Hepatocyte (in vitro differentiated cells): ENCODE measurements at places on chromosomes 12 and 14. TPM values are rescaled to one million over a fixed set of nuclear protein-coding genes. Genes with fewer than 3 reads are reported as not detected.
A peak's percentile ranks its signal among the peaks of the same experiment; 100 is the strongest.

DNA sequence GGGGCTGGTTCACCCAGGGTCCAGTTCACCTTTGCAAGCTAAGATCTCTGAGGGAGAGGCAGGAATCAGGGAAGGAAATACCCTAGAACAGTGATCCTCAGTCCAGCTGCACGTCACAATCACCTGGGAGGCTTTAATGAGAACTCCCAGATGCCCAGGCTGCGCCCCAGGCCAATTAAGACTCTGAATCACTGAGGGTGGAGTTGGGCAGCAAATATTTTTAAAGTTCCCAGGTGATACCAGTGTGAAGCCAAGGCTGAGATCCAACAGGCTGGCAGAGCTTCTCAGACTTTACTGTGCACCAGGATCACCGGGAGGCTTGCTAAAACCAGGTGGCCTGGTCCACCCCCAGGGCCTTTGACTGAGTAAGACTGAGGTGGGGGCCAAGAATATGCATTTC, 23.8 kb downstream of the MYL2 start:
- no peak overlapping the region for H3K4me3 ChIP-seq
- DNase-seq: no peak
- H3K36me3 ChIP-seq: no peaks in the 10 kb centered on the region
- H3K27me3 ChIP-seq: no peaks in the 10 kb centered on the region

The SLCO1B1 gene
- 3.4 and 8.9 TPM in 2 replicates for polyA plus RNA-seq

DNA sequence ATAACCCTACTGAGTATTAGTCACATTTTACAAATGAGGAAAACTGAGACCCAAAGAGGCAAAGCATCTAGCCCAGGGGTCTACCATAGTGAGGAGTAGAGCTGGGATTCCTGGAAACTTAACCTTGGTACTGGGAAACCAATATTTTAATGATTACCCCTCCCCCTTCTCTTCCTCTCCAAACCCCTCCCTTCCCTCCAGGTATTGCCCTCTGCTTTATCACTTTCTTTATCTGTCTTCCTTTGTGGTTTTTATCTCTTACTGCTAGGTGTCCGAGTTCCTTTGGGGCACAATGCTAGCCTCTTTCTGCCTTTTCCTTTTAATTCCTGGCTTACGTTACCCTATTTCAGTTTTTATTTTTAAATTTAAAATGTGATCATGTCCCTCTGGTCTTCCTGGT, 2.8 kb downstream of the GABARAPL1 start:
- H3K4me3 ChIP-seq: peak overlapping the region; percentile 11
- no peaks in the 10 kb centered on the region for H3K36me3 ChIP-seq
- no peaks in the 10 kb centered on the region for H3K27me3 ChIP-seq

- DNase-seq: no peak
- H3K4me3 ChIP-seq: no peak overlapping the region
- no peaks in the 10 kb centered on the region for H3K27me3 ChIP-seq
- H3K36me3 ChIP-seq: no peaks in the 10 kb centered on the region
- no peaks in the 10 kb centered on the region for H3K4me1 ChIP-seq
- no peak overlapping the region for H3K27ac ChIP-seq
Observed at GRCh38 chr14:66701813-66702212, 193.9 kb downstream of the GPHN start.

DNA sequence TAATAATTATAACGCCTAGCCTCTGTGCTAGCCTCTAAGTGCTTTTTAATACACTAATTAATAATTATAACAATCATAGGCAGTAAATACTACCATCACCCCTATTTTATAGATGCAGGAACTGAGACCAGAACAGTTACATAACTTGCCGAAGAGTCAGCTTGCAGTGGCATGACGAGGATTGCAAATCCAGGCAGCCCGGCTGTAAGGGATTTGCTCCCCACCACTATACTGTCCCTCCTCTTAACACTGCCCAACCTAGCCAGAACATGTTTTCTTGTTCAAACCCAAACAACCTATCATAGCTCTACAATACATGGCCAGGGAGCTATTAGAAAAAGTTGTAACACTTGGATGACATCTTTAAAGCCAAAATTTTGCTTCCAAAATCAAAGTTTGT, 33.9 kb upstream of the VASH1 start:
- no peaks in the 10 kb centered on the region for H3K36me3 ChIP-seq
- H3K4me3 ChIP-seq: no peak overlapping the region
- no peak for DNase-seq
- H3K4me1 ChIP-seq: no peaks in the 10 kb centered on the region
- no peak overlapping the region for H3K27ac ChIP-seq
- H3K27me3 ChIP-seq: peaks cover 4% of the 10 kb centered on the region

The SCNN1A gene
- 28.4 and 30.0 TPM in 2 replicates for polyA plus RNA-seq

DNA sequence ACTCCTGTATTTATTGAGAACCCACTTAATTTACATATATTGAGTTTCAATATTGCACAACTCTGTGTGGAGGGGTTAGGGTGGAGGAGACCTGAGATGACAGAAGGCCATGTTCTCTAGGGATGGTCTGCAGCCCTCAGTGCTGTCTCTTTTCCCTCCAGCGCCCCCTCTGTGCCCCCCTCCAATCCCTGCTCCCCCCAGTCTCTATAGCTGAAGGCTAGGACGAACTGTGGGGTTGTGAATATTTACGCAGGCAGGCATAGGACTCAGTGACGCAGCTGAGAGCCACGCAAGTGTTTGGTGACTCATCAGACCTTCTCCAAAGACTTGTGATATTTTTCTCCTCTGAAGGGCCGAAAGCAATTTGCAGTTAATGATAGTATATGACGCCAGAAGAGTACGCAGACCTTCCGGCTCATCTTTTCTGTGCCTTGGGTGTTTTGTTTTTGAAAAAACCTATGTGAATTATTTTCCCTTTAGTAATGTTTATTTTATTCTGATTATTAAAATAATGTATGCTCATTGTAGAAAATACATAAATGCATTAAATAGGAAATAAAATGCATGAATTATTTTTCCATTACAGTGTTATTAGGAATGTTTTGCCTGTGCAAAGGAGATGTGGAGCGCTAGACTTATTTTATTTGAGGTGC, 85.3 kb downstream of the SLC25A47 start:
- H3K36me3 ChIP-seq: no peaks in the 10 kb centered on the region
- peaks cover 26% of the 10 kb centered on the region for H3K4me1 ChIP-seq
- peak; percentile 82 for DNase-seq
- H3K4me3 ChIP-seq: no peak overlapping the region
- peak overlapping the region; percentile 78 for H3K27ac ChIP-seq

- no peak overlapping the region for H3K4me3 ChIP-seq
- H3K36me3 ChIP-seq: no peaks in the 10 kb centered on the region
- DNase-seq: peak; percentile 46
- H3K27me3 ChIP-seq: no peaks in the 10 kb centered on the region
- peaks cover 5% of the 10 kb centered on the region for H3K4me1 ChIP-seq
Observed at GRCh38 chr12:41293011-41293410, 104.9 kb downstream of the PDZRN4 start.

The TMEM132D gene
- 1.0 and 2.0 TPM in 2 replicates for polyA plus RNA-seq

GRCh38 chr14:89721956-89722355, 232.6 kb downstream of the EFCAB11 start:
- H3K27me3 ChIP-seq: no peaks in the 10 kb centered on the region
- H3K27ac ChIP-seq: no peak overlapping the region
- H3K4me1 ChIP-seq: peaks cover 9% of the 10 kb centered on the region
- no peak overlapping the region for H3K4me3 ChIP-seq
- DNase-seq: no peak

DNA sequence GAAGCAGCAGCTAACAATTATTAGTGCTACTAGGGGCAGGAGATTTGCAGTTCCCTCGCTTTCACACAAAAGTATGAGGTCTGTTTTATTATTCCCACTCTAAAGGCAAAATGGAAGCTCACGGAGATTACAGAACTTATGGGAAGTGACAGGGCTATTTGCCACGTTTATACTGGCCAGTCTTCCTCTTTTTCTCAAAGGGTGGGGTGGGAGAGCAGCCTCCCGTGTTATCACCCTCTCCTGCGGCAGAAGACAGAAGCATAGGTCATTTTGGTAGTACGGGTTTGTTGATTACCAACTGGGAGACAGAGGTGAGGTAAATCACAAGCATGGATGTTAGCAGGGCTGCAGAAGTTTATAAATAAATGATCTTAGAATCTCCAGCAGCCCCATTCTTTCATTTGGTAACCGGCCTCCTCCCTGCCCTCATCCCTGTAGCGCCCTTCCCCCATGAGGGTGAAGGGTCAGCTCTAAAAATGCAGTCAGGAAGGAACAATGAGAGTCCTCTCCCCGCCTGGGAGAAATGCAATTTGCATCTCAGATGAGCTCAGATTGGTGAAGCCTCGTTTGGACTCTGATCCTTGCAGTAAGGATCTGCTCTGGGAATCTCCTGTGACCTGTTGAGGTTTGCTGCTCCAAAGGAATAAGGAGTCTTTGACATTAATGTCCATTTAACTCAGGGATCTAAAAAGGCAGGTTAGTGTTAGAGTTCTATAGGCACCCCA, 44.7 kb upstream of the SINHCAF start:
- peaks cover 21% of the 10 kb centered on the region for H3K4me1 ChIP-seq
- H3K27ac ChIP-seq: peak overlapping the region; percentile 97
- DNase-seq: peak; percentile 77
- no peaks in the 10 kb centered on the region for H3K36me3 ChIP-seq

DNA sequence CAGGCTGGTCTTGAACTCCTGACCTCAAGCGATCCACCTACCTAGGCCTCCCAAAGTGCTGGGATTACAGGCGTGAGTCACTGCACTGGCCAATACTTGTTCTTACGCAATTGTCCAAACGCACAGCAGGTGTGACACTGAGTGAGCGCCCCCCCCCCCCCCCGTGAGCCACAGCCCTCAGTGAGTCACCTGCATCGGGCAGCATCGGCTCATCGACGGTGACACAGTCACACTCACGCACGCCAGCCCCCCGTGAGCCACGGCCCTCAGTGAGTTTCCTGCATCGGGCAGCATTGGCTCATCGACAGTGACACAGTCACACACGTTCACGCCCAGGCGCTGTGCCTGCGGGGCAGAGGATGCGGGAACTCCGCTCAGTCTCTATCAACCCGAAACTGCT, 42.5 kb downstream of the GALNT9 start:
- H3K27ac ChIP-seq: no peak overlapping the region
- no peak for DNase-seq
- H3K27me3 ChIP-seq: peaks cover 23% of the 10 kb centered on the region
- no peaks in the 10 kb centered on the region for H3K36me3 ChIP-seq
- H3K4me3 ChIP-seq: no peak overlapping the region

The TEX52 gene
- polyA plus RNA-seq: not detected in 2 replicates

GRCh38 chr12:93921521-93921920, 226.9 kb upstream of the PLXNC1 start:
- DNase-seq: no peak
- H3K36me3 ChIP-seq: no peaks in the 10 kb centered on the region
- no peak overlapping the region for H3K4me3 ChIP-seq
- H3K4me1 ChIP-seq: no peaks in the 10 kb centered on the region

DNA sequence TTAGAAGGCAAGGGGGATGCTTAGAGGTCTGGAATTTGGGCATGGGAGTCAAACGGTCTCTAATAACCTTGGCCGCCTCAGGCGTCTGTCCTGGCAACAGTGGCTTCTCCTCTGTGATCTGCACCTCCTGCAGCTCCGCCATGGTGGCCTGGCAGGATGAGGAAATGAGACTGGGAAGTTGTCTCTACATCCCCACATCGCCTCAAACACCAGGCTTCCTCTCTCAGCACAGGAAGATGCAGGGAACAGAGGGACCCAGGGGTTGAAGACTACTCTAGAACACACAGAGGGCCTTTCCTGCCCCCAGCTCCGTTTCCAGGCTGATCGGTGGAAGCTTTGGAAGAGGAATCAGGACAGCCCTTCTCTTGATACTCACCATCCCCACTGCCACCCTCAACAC, 1.7 kb downstream of the NDRG2 start:
- DNase-seq: no peak
- H3K36me3 ChIP-seq: no peaks in the 10 kb centered on the region
- H3K27me3 ChIP-seq: no peaks in the 10 kb centered on the region
- H3K4me3 ChIP-seq: no peak overlapping the region
- peaks cover 16% of the 10 kb centered on the region for H3K4me1 ChIP-seq
- no peak overlapping the region for H3K27ac ChIP-seq

DNA sequence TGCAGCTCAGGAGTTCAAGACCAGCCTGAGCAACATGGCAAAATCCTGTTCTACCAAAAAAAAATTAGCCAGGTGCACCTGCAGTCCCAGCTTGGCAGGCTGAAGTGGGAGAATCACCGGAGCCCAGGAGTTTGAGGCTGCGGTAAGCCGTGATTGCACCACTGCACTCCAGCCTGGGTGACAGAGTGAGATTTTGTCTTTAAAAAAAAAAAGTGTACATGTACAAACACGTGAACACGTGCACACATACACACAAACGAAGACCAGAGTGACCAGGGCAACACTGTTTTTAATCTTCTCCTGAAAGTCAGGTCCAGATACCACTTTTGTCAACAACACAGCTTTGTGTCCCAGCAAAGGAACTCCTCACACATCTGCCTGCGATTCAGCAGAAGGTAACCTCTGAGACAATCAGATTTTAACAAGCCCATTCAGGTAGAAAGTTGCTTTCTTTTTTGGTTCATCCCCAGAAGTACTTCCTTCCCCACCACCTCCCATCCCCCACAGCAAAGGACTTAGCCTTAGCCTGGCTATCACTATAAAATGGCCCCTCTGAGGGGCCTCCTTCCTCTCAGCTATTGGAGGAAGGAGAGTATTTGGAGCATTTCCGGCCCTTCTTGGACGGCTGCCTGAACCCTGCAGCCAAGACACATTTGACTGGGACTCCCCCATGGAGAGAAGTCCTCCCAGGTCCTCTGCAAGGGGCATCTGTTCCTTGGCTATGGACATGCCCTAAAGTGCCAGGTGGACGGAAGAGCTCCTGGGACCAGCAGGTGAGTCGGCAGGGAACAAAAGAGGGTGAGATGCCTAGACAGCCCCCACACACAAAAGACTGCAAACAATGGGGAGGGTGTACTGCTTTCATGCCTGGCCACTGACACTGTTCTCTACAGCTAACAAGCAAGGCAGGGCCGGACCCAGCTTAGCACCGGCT, 9.8 kb downstream of the CTDSP2 start:
- H3K27ac ChIP-seq: peak overlapping the region; percentile 71
- H3K4me1 ChIP-seq: peaks cover 95% of the 10 kb centered on the region
- H3K36me3 ChIP-seq: no peaks in the 10 kb centered on the region
- peak; percentile 71 for DNase-seq

DNA sequence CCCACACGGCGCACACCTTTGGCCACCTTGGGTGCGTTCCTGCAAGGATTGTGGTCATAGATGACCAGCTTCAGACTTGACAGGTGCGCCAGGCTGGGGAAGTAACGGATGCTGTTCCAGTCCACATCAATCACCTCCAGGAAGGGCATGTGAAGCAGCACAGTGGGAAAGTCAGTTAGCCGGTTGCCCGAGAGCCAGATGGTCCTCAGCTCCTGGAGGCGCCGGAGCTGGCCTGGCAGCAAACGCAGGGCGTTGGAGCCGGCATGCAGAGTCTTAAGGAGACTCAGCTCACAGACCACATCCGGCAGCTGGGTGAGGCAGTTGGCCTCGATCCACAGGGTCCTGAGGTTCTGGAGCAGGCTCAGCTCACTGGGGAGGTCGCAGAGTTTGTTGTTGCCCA, 581 bp downstream of the LRRC10 start:
- no peaks in the 10 kb centered on the region for H3K27me3 ChIP-seq
- H3K4me3 ChIP-seq: no peak overlapping the region
- no peak for DNase-seq
- H3K36me3 ChIP-seq: no peaks in the 10 kb centered on the region

DNA sequence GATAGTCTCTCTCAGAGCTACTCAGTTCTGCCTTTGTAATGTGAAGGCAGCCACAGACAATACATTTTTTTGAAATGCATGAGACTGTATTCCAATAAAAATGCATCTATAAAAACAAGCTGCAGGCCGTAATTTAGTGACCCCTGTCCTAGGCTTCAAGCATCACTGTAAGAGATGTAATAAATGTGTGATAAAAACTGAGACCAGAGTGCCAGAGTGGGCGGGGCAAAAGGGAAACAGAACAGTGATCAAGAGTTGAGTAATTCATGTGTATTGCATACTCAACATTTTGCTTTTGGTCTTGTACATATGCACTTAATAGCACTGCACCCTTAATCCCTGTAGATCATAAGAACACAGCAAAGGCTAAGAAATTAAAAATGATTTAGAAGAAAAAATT, 743.5 kb downstream of the DIO2 start:
- DNase-seq: peak; percentile 40
- no peaks in the 10 kb centered on the region for H3K27me3 ChIP-seq
- H3K4me3 ChIP-seq: no peak overlapping the region
- H3K27ac ChIP-seq: no peak overlapping the region
